Activated CD4-positive, alpha-beta T cell treated with anti-CD3 and anti-CD28 coated beads, Interleukin-2, amount 50 U/mL, for 4 hours (primary cell): ENCODE measurements at places on chromosomes 16 and 17.

DNA sequence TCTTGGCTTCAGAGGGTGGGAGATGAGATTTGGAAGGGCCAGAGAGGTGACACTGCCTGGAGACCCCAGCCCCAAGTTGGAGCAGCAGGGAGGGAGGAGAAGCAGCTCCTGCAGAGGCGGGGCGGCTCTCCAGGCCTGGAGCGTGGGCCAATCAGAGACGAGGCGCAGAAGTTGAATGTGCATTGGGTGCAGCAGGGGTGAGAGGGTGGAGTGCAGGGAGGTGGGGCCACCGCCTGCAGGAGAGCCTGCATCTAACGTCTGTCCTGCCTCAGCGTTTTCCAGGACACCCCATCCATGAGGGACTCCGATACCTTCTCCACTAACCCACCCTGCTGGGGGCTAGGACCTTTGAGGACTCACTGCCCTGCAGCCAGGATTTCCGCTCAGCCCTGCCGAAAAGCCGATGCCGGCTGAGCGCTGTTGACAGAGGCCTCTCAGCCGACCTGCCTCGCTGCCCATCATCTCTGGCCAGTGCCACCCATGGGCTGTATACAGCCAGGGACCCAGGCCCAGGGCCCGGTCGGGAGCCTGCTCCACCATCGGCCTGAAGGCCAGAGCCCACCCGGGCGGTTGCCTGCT, 146.2 kb downstream of the ENGASE start:
- DNase-seq = no peak

DNA sequence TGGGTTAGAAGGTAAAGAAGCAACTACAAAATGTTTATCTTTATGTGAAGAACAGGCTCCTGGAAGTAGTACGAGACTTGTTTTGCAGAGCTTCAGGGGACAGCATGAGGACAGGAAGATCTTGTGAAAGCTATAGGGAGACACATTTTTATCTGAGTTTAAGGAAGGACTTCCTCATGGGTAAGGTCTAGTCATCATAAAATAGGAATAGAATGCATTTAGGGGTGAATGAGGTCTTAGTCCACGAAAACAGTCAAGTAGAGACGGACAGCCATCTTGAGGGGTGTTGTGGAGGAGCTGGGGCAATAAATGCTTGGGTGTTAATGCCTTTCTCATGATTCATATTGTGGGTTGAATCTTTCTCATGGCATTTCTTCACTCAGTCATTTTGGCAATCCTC, 24.3 kb downstream of the KCNJ16 start:
- DNase-seq = no peak

DNA sequence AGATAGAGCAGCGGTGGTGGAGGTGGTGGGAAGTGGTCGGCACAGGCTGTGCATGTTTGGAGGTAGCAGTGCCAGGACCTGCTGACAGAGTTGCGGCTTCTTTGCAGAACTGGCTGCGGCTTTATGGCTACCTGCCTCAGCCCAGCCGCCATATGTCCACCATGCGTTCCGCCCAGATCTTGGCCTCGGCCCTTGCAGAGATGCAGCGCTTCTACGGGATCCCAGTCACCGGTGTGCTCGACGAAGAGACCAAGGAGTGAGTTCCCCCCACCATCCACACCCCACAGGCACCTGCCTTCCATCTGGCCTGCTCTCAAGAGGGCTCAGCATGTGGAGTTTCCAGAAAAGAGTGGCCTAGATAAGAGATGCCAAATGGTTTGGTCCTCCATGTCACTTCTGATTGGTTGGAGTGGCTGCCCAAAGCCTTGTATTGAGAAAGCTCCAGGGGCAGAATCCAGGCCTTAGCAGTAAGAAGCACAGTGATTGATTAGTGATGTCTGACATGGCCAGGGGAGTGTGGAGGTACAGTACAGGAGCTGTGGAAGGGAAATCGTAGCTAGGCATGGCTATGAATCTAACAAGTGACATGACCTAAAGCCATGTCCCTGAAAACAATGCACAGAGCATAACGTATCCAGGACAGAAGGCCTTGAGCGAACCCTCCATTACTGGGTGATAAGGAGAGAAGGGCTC, 12.0 kb downstream of the MMP15 start:
- no peak for DNase-seq

DNA sequence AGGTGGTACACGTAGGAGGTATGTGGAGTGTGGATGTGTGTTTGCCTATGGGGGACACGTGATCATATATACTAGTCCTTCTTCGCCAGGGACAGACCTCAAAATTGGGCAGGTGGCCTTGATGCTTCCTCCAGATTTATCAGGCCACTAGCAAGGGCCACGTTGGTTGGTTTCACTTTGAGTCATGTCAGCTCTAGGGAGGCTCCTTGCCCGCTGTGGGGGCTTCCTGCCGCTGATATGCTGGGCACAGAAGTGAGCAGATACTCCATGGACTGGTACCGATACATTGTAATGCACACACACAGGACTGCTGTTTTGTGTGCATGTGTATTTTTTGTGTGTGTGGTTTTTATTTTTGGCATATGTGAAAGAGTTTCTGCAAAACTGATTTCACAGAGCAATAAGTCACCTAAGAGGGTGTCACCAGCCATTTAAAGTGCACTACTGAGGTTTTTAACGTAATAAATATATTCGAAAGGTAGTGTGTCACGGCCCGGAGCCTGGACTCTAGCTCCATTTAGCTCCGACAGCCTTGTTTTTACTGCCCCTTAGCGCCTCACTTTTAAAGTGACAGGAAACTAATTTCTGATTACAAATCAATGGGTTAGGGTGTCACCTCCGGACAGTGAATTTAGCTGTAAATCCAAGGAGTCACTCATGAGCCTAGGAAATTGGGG, 605.5 kb upstream of the SALL1 start:
- DNase-seq = no peak

DNA sequence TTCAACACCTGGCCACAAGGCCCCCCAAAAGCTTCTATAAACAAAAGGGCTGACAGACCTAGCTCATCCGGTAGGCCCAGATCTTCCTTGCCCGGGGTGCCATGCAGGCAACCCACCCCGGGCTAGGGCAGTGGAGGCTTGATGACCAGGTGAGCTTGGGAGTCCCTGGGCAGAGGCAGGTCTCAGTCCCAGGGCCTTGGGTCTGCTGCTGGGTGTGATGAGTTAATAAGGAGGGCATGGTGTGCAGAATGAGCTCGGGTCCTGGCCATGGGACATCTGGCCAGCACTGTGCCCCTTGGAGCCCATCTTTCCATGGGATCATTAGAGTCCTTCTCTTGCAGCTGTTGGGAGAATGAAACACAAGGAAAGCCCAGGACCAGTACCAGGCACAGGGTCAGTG, 20.2 kb upstream of the MPRIP start:
- DNase-seq = no peak

DNA sequence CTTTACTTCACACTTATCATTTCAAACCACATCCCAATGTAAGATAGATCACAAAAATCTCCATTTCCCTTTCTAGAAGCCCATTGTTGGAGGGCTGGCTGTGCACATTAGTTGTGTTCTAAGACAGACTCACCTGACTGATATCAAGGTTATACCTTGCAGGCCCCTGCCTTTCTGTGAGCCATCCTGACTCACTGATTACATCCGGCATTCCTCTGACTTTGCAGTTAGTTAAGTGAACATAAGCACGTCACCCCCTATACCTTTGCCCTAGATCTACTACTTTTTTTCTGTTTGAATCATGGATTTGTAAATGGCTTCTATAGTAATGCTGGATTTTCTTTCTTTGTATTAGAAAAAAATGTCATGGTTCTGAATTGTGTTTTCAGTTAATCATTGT, 78.3 kb downstream of the TANGO6 start:
- no peak for DNase-seq

- DNase-seq = no peak
Observed at GRCh38 chr17:16997514-16998429, 25.9 kb upstream of the TNFRSF13B start.

GRCh38 chr16:7343243-7343642, 10.6 kb downstream of the RBFOX1 start:
- DNase-seq = no peak

- no peak for DNase-seq
Observed at GRCh38 chr16:8647721-8648318, 26.3 kb downstream of the METTL22 start.

DNA sequence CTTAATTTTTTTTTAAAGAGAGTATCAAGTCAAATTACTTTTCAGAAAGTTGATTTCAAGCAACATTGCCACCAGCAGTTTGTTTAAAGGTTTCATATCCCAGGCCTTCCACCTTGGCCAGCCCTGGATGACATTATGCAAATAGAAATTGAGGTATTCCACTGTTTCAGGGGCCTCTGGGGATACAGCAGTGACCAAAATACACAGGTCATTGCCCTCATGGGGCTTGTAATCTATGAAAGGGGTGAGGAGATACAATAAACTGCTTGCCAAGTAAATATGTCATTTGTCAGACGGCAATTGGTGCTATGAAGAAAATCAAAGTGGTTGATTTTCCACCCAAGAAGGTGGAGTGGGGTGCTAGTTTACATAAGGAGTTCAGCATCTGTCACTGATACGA, 37.8 kb upstream of the TMC5 start:
- no peak for DNase-seq

- DNase-seq = no peak
Observed at GRCh38 chr16:30357085-30357714, 2.1 kb upstream of the CD2BP2 start.

DNA sequence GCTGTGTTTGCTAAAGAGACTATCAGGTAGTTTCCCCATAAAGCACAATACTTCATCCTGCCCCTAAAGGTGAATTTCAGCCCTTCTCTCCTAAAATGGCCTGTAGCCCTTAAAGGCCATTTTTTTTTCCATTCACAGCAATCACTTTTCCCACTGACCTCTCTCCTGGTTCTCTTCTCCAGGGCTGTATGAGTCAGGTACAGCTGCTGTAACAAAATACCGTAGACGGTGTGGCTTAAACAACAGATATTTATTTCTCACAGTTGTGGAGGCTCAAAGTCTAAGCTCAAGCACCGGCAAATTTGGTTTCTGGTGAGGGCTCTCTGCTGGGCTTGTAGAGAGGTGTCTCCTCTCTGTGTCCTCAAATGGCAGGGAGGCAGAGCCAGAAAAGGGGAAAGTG, 44.7 kb downstream of the ZNF18 start:
- no peak for DNase-seq

DNA sequence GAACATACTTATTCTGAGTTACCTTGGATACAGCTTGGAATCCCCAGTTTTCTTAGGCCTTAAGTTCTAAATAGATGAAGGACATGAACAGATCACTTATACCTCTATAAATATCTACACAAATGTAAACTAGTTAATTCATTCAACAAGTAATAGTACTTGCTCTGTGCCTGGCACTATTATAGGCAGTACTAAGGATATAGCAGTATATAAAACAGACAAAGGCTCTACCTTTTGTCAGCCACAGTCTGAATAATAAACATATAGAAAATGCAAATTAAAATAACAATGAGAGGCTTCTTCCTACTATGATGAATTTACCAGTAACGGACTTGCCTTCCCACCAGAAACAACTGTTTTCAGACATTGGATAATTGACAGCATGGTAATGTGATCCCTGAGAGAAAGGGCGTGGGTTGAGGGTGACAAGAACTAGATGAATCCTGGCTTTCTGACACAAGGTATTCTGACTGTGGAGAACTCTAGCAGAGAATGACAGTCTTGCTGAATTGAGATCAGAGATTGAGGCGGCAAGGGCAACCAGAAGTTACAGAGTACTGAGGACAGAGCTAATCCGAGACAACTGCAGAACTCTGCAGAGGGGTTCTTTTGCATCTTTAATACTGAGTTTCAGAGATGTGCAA, 170.5 kb downstream of the TANC2 start:
- DNase-seq = no peak

- DNase-seq = no peak
Observed at GRCh38 chr16:54504372-54504771, 217.8 kb upstream of the IRX3 start.

GRCh38 chr17:66850692-66851091, 15.8 kb downstream of the CACNG5 start:
- no peak for DNase-seq

DNA sequence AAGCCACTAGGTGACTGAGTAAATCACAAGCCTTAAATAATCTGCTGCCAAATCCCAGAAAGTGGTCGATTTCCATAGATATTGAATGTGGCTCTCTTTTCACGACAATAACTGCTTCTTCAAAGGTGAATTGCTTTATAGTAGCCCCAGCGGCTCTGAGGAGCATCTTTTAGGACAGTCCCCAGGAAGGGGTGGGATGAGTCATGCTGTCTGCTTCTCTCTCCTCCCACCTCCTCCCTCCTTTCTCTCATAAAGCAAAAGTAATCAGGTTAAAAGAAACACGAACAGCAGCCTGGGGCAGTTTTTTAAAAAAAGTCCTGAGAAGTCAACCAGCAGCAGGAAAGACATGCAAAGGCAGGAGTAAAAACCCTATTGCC, 1.8 kb downstream of the KIAA0513 start:
- peak; percentile 65 for DNase-seq

DNA sequence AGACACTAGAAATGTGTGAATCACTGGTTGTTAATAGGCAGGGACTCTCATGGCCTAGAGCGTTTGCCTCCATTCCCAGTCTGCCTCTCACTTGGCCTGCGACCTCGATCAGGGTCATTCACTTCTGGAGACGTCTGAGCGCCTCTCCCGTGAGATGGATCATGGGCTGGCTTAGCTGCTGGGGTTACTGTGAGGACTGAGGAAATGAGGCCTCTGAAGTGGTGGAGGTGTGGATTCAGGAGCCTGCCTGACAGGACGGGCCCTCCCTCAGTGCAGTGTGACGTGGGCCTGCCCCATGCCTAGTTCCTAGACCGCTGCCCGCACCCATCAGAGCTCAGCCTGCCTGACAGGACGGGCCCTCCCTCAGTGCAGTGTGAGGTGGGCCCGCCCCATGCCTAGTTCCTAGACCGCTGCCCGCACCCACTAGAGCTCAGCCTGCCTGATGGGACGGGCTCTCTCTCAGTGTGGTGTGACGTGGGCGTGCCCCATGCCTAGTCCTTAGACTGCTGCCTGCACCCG, 61.9 kb downstream of the BANP start:
- no peak for DNase-seq

- no peak for DNase-seq
Observed at GRCh38 chr17:82108038-82108437, 10.0 kb upstream of the FASN start.

- no peak for DNase-seq
Observed at GRCh38 chr17:40921026-40921425, 16.4 kb downstream of the KRT23 start.

DNA sequence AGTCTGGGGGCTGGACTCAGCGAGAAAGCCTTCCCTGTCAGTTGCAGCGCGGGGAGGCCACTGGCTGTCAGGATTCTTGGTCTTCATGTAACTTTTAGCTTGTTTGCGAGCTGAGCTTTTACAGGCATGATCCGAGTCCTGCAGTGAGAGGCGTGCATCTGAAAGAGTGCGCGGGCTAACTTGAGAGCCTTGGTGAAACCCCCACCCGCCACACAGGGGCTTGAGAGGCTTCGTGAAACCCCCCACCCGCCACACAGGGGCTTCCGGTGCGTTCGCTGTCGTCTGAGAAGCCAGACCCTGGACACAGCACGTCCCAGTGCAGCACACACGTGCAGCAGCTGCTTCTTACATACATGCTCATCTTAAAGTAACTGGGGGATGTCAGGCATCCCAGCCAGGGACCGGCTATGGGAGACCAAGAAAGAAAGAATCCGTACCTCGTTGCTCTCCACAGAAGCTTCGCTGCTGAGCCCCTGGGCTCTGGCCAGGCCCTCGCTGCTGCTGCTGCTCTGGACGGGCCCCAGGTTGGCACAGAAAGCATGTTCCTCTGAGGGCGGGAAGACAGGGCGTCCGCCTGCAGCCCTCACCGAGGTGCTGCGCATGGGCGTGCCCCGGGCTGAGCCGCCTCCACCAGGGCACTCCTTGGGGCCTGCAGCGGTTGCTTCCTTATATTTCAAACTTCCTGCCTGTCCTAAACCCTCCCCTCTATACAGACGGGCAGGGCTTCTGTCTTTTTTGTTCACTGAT, 7.8 kb downstream of the NUDT16L1 start:
- DNase-seq = no peak
